HCEC 1CT (cell line): ENCODE measurements at places on chromosomes 11 and 22.
A peak's percentile ranks its signal among the peaks of the same experiment; 100 is the strongest.

GRCh38 chr11:120660024-120660565, 148.5 kb downstream of the GRIK4 start:
- DNase-seq = peak; percentile 31

- DNase-seq = no peak
Measured at GRCh38 chr11:75301601-75302345, 49.7 kb downstream of the ARRB1 start.

- DNase-seq = no peak
Measured at GRCh38 chr11:70327717-70328116, 57.2 kb downstream of the PPFIA1 start.

DNA sequence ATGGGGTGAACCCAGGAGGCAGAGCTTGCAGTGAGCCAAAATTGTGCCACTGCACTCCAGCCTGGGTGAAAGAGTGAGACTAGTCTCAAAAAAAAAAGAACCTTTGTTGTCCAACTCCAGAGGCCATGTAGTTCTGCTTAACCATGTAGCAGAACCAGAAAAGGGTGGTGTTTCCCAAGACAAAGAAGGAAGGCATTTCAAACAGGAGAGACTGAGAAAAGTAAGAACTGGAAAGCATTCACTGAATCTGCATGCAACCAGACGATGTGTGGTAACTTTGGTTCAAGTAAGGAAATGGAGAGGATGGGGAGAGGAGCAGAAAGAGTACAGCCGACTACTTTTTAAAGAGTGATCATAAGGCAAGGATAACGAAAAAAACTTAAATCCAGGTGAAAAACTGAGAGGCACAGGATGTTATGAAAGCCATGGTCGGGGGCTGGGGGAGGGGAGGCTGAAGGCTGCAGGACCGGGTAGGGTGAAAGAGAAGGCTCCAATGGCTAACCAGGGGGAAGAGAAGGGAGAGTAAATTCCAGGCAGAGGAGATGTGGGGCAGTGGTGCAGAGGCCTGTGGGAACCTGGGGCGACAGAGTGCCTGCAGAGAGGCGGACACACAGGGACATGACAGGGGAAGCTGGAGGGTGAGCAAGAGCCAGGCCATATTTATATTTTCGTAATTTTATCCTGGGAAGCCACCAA, 48.8 kb downstream of the MAPK1 start:
- DNase-seq = no peak

- peak; percentile 39 for DNase-seq
Measured at GRCh38 chr11:111205632-111206385, 39.7 kb upstream of the POU2AF2 start.

DNA sequence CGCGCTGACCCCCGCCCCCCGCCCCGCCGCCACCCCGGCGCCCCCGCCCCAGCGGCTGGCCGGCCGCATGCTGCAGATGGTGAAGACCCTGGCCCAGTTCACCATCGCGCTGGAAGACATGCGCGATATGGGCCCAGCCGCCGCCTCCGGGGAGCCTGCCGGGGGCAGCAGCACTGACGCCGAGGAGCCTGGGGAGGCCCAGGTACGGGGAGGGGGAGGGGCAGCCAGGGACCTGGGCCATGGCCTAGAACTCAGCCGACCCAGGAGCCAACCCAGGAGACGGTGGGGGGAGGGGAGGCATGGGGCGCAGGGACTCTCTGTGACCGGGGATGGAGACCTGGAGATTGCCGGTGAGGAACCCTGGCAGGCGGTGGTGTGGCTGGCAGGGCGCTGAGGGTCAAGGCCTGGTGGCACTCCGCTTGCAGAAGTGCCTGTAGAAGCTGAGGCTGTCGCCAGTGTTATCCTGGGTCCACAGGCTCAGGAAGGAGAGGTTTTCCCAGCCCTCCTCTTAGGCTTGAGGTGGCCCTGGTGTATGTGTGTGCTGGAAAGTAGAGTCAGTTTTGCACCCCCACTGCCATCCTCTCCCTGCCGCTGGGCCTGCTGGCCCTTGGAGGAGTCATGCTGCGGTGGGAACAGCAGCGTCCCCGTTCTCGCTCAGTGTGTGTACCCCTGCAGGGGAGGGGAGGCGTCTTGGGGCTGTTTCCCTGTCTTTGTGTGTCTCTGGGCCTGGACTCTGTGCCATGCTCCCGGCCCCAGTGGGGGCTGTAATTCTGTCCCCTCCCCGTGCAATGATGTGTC, 32.9 kb upstream of the RELT start:
- DNase-seq = no peak
